ENCODE measurements at places on chromosomes 16 and 17.

DNA sequence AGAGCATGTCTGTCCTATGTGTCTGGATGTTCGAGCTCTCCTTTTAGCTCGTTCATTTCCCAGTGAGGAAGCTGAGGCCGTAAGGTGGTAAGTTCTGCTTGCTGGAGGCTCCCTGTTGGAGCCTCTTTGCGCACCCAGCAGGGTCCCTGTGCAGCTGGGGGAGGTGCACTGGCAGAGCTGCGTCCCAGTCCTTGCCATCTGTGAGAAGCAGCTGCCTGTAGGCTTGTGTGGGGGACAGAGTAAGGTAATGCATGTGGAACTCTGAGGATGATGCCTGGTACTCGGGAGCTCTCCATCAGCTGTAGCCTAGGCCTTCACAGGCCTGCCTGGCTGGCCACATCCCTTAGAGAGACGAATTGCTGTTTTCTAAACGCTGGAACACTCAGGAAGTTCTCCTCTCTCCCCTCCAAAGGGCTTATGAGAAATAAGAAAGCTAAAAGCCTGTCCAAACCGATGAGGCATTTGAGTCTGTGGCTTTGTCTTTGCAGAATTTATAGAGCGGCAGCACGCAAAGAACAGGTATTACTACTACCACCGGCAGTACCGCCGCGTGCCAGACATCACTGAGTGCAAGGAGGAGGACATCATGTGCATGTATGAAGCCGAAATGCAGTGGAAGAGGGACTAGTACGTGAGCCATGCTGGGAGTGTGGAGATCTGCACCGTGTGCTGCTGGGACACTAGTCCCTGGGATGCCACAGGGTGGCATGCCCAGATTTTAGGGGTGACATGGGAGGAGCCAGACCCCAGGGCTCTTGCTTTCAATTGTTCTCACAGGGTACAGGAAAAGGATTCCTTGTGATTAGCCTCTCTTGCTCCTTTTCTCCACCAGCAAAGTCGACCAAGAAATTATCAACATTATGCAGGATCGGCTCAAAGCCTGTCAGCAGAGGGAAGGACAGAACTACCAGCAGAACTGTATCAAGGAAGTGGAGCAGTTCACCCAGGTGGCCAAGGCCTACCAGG, 1.6 kb downstream of the NDUFB10 start:
- no peak for DNase-seq

GRCh38 chr16:19911747-19912454, 27.3 kb upstream of the GPRC5B start:
- no peak for DNase-seq

DNA sequence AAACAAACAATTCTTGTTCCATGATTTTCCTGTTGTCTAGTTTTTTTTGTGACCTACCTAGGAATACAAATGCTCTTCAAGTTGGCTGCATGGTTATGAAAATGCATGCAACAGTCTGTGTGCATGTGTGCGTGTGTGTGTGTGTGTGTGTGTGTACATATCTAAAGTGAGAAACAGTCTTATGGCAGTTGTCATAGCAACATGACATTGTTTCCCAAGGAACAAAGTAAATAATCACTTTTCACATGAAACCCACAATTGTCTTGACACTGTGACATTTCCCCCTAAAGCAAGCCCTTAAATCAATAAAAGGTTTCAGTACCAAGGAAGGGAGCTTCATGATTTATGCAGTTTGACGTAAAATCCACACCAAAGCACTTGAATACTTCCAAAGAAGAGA, 758.4 kb downstream of the CDH8 start:
- no peak for DNase-seq

GRCh38 chr17:30234964-30235363, 533 bp downstream of the SLC6A4 start:
- DNase-seq: no peak

DNA sequence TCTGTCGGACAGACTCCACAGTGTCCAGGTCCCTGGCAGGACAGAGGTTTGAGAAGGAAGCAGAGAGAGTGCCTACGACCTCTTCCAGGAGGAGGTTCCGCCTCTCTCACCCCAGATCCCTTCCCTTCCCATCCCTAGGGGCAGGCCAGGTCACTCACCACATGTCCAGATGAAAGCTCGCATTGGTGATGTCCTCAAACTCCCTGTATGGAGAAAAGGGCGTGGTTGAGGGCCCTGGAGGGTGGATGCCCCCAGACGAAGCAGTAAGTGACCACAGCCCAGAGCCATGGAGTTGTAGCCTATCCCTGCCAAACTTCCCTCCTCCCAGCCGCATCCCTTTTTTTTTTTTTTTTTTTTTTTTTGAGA, 3.4 kb downstream of the UNC13D start:
- DNase-seq: no peak

DNA sequence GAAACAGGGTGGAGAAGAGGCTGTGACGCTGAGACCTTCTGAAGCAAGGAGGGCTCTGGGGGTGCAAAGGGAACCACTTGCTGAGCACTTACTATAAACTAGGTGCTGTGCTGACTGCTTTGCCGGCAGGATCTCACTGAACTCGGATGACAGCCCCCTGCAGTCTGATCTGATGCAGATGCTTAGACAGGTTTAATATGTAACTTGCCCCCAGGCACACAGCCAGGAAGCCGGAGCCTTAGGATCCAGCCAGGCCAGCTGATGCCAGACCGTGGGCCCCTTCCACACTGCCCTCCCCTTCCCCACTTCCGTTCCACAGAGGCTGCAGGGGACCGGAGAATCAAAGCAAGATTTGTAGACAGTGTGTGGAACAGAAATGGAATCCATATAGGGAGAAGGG, 23.1 kb downstream of the SPACA3 start:
- DNase-seq: no peak

GRCh38 chr17:28086519-28086918, 44.0 kb downstream of the NLK start:
- DNase-seq: no peak

DNA sequence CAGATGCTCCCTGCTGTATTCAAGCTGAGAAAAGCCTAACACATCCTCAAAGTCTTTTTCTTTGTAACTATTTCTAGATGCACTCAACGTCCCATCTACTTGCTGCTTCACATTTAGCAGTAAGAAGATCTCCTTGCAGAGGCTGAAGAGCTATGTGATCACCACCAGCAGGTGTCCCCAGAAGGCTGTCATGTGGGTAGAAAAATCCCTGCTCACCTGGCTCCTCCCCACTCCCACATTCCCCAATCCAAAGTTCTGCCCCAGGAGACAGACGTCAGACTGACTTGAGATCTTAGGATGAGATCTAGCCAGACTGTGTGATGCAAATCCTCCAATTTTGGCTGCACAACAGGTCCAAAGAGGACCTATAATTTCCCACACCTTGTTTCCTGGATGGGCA, 1.1 kb downstream of the CCL13 start:
- DNase-seq: no peak

DNA sequence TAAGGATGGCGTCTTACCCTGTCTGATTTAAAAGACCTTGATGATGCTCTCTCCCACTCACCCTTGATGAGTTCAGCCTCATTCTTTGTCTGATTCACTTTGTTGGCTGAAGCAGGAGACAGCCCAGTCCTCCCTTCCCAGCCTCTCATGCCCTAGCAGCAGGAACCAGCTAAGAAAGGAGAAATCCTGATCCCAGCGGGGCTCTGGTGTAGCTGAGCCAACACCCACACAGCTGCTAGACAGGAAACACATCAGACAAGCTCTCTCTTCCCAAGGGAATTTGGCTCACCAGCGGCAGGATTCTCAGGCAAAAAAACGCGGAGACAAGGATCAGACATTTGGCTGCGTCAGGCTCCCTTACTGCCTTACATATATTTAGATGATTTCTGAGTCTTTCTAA, 211.5 kb downstream of the CDH11 start:
- DNase-seq: no peak

- no peak for DNase-seq
Observed at GRCh38 chr16:49556606-49557446, 183.2 kb downstream of the C16orf78 start.

GRCh38 chr16:21526923-21527807, 72.2 kb upstream of the METTL9 start:
- DNase-seq: no peak

DNA sequence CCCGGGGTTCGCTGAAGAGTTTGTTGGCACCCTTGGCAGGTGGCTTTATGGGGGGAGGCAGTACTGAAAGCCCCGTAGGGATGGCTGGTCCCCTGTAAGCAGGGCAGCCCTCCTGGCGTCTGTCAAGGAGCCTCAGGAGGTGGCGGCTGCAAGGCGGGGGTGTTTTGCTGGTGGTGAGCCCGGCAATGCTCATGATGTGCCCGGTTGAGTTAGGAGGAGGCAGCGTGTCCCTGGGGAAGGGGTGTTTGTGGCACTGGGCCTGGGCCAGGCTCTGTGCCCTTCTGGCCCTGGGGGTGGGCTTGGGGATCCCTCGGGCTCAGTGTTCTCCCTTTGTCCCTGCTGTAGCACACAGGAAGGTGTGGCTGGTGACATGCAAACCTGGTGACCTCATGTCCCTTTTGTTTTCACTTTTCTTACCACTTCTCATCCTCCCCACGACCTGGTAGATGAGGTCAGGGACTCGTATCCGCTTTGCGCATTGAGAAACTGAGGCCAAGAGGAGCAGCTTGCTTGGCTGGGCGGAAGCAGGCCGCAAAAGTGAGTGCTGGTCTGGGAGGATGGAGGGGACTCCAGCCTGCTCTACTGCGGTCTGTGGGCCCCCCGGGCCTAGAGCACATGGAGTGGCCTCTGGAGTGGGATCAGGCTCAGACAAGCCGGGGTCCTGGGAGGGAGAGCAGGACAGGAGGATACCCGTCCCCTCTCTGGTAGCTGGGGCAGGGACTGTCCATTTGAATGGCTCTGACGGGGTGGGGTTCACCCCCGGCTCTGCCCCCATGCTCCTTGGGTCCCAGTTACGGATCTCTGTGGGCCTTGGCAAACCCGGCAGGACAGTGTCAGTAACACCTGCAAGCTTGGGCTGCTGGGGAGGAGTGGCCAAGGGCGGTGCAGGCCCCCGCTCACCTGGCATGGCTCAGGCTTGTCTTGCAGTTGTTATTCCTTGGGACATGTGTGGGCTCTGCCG, 2.2 kb downstream of the SNN start:
- no peak for DNase-seq

DNA sequence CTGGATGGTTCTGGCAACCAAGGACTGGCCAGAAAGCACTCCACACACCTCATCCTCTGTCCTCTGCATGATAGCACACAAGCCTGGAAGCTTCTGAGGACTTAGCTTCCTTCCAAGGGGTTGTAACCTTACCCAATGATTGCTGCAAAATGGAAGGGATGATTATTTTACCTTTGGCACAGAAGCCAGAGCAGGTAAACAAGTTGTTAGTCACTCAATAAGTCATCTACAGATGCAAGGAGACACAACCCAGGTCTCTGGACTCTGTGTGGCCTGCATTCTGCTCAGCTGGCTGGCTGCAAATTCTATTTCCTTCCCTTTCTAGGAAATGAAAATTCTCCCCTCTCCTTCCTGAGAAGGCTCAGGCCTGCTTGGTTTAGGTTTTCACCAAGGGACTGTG, 26.7 kb upstream of the DYNLL2 start:
- no peak for DNase-seq
